ENCODE measurements at places on chromosomes 13 and 19.

DNA sequence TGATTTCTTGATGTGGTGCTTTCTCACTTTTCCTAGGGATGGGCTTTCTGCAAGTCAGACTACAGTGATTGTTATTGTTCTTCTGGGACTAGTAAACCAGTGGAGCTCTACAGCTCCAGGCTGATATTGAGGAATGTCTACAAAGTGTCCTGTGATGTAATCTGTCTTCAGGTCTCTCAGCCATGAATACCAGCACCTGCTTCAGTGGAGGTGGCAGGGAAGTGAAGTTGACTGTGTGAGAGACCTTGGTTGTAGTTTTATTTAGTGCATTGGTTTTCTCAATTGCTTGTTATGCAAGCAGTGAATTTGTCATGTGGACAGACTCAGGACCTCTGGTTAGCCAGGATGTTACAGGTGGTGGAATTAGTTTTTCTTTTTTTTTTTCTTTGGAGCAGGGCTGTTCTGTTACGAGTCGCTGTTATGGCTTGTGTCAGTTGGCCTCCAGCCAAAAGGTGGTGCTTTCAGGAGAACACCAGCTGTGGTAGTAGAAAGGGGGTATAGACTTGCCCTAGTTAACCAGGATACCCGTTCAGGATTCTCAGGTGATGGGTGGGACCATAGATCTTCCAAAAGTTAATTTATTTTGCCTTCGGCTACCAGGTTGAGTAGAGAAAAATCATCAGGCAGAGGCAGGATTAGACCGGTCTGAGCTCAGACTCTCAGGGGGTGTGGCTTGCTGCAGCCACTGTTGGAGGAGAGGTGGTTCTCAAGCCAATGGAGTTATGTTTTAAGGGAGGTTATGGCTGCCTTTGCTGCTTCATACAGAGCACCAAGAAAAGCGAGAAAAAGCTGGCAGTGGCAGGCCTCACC is 11.9 kb upstream of the ZNF675 start:
- no peak for DNase-seq

GRCh38 chr13:114046431-114046975 is 72.6 kb upstream of the C13orf46 start:
- no peak for DNase-seq

GRCh38 chr19:50994129-50994528 is 7.3 kb downstream of the KLK8 start:
- DNase-seq, result no peak

- DNase-seq, result no peak
These were observed 1.0 kb downstream of the DCLK1 start for GRCh38 chr13:36130193-36130551.
